Smooth muscle cell of the coronary artery (primary cell): ENCODE measurements at places on chromosomes 2 and 18. TPM values are rescaled to one million over a fixed set of nuclear protein-coding genes. Genes with fewer than 3 reads are reported as not detected.

Gene ZSWIM2
- not detected in 2 replicates for total RNA-seq

Gene POTEI
- total RNA-seq, result not detected in 2 replicates

Gene RAB6C
- total RNA-seq, result not detected in 2 replicates

Gene MYO3B
- under 0.01 and 0.47 TPM in 2 replicates for total RNA-seq

Gene PROC
- total RNA-seq, result 0.30 TPM in 1 of 2 replicates, not detected in the other

Gene KIF5C
- total RNA-seq, result 0.08 and 0.12 TPM in 2 replicates

Gene AQP12B
- total RNA-seq, result not detected in 2 replicates

Gene GYPC
- 62.5 and 189 TPM in 2 replicates for total RNA-seq

Gene NOL4
- total RNA-seq, result not detected in 2 replicates

Gene UGT1A8
- under 0.01 and 0.08 TPM in 2 replicates for total RNA-seq

Gene CABYR
- 2.0 and 3.4 TPM in 2 replicates for total RNA-seq
